ENCODE measurements at places on chromosomes 3 and 15.
A peak's percentile ranks its signal among the peaks of the same experiment; 100 is the strongest.

GRCh38 chr3:4303187-4304123 lies at the start of gene SETMAR:
SETMAR (plus strand) TSS chr3:4303369; CDS start chr3:4303371, 2 bp downstream.
- DNase-seq = peak; percentile 96

DNA sequence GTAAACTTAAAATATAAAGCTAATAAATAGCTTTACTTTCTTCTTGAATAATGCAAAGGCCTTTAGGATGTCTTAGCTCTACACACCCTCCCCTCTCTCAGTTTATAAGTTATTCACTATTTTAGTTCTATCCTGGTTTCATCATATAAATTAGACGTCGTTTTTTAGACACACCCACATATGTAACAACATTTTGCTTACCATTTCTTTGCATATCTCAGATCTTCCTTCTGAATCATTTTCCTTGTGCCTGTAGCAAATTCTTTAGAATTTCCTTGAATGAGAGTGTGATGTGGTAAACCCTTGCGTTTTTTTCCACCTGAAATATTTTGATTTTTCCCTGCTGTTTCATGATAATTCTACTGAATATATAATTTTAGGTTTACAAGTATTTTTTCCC lies 2.5 kb upstream of the DAZL start:
- DNase-seq = no peak

GRCh38 chr3:2883283-2883682 lies 226.9 kb downstream of the IL5RA start:
- no peak for DNase-seq

DNA sequence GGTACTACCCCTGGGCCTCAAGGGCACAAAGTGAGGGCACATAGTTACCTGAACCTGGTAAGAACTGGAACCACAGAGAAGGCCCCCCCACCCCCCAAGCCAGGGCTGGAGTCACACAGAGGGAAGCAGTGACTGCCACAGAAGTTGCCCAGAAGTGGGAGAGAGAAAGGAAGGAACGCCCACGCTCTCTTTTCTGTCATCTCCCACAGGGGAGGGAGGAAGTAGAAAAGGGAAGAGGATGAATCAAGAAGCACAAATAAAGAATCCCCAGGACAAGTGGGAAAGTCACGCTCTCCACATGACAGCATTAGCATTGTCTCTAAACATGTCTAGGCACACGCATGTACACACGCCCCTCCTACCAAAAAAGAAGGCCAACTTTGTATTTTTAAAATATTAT lies 114.7 kb upstream of the FRMD4B start:
- DNase-seq = no peak

DNA sequence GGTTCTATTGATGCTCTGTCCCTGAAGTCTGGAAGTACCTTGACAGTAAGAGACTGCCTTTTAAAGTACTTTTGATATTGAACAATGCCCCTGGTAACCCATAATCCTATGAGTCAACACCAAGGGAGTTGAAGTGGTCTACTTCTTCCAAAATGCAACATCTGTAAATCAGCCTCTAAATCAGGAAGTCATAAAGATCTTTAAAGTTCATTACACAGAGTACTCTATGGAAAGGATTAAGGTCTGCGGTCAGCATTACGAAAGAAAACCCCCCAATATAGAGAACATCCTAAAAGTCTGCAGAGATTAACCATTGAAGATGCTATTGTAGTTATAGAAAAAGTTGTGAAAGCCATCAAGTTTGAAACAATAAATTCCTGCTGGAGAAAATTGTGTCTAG lies 52.7 kb upstream of the CMC1 start:
- DNase-seq = no peak
